Fibroblast of villous mesenchyme (primary cell): ENCODE measurements at places on chromosomes 5 and 9. TPM values are rescaled to one million over a fixed set of nuclear protein-coding genes. Genes with fewer than 3 reads are reported as not detected.

The FOXD1 gene
- total RNA-seq: 2.2 and 6.1 TPM in 2 replicates

The MARCHF11 gene
- not detected in 2 replicates for total RNA-seq

The F2RL2 gene
- total RNA-seq: 29.8 and 43.2 TPM in 2 replicates

The LRRC19 gene
- total RNA-seq: not detected in 2 replicates

The FAM153A gene
- not detected in 2 replicates for total RNA-seq

The OLFM1 gene
- total RNA-seq: 0.43 and 0.64 TPM in 2 replicates

The JMY gene
- 9.1 and 9.3 TPM in 2 replicates for total RNA-seq

The IFNB1 gene
- total RNA-seq: not detected in 2 replicates

The PLAC8L1 gene
- not detected in 2 replicates for total RNA-seq

The FBXW11 gene
- total RNA-seq: 68.0 and 112 TPM in 2 replicates

The PTPRD gene
- total RNA-seq: 7.1 and 26.3 TPM in 2 replicates

The PGM5 gene
- total RNA-seq: 2.6 and 5.8 TPM in 2 replicates
